ENCODE measurements at places on chromosomes 7 and 10. TPM values are rescaled to one million over a fixed set of nuclear protein-coding genes. Genes with fewer than 3 reads are reported as not detected.

DNA sequence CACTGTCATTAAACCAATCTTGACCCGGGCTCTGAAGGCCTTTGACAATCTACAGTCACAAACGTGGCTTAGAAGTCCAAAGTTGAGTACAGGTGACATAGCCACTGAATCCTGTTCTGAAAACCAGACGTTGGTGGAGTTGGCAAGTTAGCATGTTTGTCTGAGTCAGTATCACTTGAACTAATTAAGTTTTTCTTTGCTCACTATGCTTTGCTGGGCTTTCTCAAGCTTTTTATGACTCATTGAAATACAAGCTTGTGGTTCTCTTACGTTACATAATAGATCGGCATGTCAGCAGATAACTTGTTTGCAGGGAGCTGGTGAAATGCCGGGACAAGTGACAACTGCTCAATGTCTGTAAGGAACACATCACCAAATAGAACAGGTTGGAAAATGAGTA, 53.8 kb downstream of the ARL5B start:
- H3K4me3 ChIP-seq, result no peak overlapping the region
- DNase-seq, result no peak
- no peaks in the 10 kb centered on the region for H3K36me3 ChIP-seq
- H3K27ac ChIP-seq, result no peak overlapping the region
- H3K4me1 ChIP-seq, result no peaks in the 10 kb centered on the region

DNA sequence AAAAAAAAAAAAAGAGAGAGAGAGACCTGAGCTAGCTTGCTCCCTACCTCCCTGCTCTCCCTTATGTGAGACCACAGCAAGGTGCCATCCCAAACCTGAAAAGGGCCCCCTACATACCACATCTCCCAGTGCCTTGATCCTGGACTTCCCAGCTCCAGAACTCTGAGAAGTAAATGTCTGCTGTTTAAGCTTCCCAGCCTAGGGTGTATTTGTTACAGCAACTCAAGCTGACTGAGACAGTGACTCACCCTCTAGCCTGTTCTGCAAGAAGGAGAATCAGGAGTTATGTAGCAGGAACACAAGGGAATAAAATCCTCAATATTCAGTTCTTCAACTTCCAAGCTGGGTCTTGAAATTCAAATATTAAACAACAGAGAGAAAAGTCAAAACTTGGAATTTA, 52.1 kb upstream of the TMEM72 start:
- no peak overlapping the region for H3K27ac ChIP-seq
- peaks cover 9% of the 10 kb centered on the region for H3K27me3 ChIP-seq
- H3K4me1 ChIP-seq, result peaks cover 4% of the 10 kb centered on the region
- no peak overlapping the region for H3K4me3 ChIP-seq

DNA sequence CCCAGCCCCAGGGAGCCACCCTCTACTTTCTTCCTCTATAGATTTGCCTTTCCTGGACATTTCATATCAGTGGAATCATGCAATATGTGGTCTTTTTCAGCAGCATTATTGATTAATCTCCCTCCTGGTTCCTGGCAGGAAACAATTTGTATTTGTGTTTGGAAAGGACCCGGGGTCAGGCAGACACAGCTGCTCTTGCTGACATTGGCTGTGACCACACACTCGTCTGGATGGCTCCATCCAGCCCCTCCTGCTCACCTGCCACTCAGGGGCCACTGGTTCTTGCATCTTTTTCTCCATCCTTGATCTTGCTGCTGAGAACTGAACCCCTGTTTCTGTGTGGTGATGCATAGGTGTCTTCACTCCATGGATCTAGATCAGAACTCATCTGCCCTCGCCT, 176.6 kb upstream of the MKI67 start:
- DNase-seq, result no peak
- no peak overlapping the region for H3K4me3 ChIP-seq
- no peaks in the 10 kb centered on the region for H3K4me1 ChIP-seq
- no peaks in the 10 kb centered on the region for H3K36me3 ChIP-seq
- H3K27me3 ChIP-seq, result no peaks in the 10 kb centered on the region

- no peak overlapping the region for H3K4me3 ChIP-seq
- no peak for DNase-seq
- H3K4me1 ChIP-seq, result peaks cover 13% of the 10 kb centered on the region
- no peak overlapping the region for H3K27ac ChIP-seq
These were observed 186.2 kb downstream of the ELFN1 start for GRCh38 chr7:1856161-1856887.

DNA sequence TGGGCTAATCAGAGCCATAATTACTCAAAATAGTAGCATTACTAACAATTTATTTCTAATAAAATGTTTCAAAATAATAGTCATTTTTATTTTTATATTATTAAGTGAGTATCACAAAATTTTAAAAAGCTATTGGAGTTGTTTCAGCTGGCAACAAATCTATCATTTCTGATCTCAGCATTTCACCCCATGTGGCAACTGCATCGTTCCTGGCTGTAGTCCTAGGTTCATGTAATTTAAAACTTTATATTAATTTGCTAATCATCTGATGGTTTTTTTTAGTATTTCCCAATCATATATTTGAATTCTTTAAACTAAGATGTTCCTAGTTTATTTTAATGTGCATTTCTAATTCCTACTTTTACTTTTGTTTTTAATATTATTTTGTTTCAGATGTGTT, 293.0 kb upstream of the AKR1E2 start:
- DNase-seq, result no peak
- no peak overlapping the region for H3K27ac ChIP-seq
- H3K4me1 ChIP-seq, result peaks cover 2% of the 10 kb centered on the region
- peaks cover 5% of the 10 kb centered on the region for H3K27me3 ChIP-seq
- H3K4me3 ChIP-seq, result no peak overlapping the region

GRCh38 chr7:69631131-69631530, 32.9 kb downstream of the AUTS2 start:
- H3K27ac ChIP-seq, result no peak overlapping the region
- H3K27me3 ChIP-seq, result no peaks in the 10 kb centered on the region
- H3K36me3 ChIP-seq, result no peaks in the 10 kb centered on the region
- no peak overlapping the region for H3K4me3 ChIP-seq
- no peak for DNase-seq

The TRPV6 gene
- not detected for total RNA-seq

The POLR1F gene
- total RNA-seq, result 21.9 TPM

The LRRC18 gene
- not detected for total RNA-seq

The CALHM2 gene
- 21.6 TPM for total RNA-seq

Measured in activated CD4-positive, alpha-beta memory T cell treated with anti-CD3 and anti-CD28 coated beads for 36 hours (primary cell).